Activated naive CD4-positive, alpha-beta T cell treated with anti-CD3 and anti-CD28 coated beads, Interleukin-2, amount 10 ng/mL, durations not matched to agents 7 days and 5 days (primary cell): ENCODE measurements at places on chromosomes 13 and 19.

DNA sequence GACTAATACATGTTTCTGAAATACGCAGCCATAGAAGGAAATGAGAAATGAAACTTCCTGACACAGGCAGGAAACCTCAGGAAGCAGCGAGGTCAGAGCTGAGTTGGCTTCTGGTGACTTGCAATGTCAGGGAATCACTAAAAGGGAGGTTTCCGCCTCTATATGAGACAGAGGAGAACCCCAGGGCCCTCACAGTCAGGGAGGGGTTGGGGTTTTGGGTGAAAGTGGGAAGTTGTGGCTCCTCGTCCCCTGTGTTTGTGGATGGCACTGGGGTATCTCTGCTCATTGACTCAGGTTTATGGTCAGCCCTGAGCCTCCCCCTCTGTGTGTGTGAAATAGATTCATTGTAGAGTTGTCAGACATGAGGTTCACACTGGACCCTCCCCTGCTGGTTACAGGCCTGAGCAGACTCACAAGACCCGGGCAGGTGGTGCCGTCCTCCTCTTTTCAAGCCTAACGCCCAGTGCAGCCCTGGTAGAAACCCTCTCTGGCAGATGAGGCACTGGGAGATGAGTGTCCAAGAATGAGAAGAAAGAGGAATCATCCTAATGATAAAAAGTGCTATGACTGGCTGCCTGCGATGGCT, 5.5 kb upstream of the LILRA6 start:
- peak; percentile 47 for DNase-seq

DNA sequence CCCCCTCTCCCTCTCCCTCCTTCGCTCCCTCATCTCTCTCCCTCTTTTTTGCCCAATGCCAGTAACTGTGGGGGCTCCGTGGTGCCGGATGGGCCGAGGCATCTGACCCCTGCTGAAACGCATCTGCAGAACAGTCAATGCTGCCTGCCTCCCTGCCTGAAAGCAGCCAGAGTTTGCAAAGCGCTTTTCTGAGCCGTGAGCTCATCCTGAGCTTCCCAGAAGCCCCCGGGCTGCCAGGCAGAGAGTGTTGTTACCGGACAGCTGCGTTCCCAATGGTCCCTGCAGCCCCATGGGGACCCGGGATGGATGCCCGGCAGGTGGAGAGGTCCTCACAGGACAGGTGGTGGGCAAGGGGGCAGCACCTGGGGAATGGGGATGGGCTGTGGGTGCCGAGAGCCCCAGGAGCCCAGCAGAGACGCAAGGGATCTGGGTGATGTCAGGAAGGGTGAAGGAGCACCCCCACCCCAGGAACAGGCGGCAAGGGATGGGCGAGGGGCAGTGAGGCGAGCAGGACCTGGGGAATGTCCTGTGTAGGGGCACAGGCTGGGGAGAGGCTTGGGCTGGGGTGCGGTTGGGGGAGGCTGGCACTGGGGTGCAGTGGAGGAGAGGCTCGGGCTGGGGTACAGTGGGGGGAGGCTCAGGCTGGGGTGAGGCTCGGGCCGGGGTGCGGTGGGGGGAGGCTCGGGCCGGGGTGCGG, 33.0 kb downstream of the GPX4 start:
- DNase-seq = no peak

DNA sequence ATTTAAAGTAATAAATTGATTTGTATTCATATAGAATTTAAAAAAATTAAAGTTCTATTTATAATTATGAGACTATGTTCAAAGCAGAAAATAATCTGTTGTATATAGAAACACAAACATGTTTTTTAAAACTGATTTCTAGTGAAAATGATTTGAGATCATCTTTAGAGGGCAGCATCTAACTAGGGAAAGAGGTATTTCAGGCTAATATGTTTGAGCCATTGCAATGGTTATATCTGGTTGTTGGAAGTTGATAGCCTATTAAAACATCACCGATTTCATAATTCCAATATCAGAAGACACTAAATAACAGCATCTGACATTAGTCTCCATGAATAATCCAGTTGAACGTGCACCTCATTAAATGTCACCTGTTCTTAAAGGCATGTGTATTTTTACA, 79.8 kb upstream of the SLITRK6 start:
- DNase-seq = no peak

- no peak for DNase-seq
These were observed 104.0 kb downstream of the ATP11A start for GRCh38 chr13:112793545-112794445.

DNA sequence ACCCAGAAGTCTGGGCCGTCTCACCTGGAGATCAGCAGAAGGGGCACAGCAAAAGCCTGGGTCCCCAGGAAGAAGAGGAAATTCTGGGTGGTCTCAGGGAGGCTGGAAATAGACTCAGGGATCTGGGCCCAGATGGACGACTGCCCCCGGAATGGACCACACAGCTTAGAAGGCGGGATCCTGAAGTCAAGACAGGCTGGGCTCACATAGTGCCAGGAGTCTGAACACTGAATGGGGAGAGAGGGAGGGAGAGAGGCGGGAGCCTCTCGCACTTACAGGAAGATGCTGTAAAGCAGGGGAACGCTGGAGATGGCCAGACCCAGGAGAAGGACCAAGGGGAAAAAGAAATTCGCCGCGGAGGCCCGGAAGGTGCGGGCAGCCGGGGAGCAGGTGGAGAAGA, 1.3 kb upstream of the LENG1 start:
- DNase-seq = no peak

DNA sequence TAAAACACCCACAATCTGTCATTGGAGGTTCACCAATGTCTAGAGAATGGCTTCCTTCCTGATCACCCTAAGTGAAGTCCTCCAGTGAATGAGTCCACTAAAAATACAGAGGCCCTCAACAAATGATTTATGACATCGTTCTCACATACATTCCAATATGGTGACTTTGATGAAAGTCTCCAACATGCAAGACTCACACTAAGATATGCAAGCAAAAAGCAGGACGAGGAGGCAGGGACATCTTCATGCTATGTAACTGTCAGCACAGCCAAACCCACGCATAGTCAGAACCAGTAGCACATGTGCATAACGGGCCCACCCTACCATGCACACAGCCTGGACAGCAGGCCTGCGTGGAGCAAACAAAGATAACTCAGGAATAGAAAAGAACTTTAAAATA, 16.6 kb upstream of the LSM14A start:
- no peak for DNase-seq

DNA sequence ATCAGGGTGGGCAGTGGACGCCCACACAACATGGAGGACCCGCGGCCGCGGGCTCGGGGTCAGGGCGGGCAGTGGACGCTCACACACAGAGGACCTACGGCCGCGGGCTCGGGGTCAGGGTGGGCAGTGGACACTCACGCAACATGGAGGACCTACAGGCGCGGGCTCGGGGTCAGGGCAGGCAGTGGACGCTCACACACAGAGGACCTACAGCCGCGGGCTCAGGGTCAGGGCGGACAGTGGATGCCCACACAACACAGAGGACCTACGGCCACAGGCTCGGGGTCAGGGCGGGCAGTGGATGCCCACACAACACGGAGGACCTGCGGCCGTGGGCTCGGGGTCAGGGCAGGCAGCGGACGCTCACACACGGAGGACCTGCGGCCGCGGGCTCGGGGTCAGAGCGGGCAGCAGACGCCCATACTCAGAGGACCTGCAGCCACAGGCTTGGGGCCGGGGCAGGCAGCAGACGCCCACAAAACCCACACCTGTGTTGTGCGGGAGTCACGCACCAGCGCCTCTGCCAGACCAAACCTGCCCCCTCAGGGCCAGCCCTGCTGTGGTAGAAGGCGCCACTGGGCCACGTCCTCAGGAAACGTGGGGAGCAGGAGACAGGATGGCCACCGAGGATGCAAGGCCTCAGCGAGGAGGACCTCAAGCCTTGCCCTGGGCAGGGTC, 27.6 kb upstream of the C13orf46 start:
- no peak for DNase-seq

GRCh38 chr13:79667771-79668170, 186.8 kb downstream of the NDFIP2 start:
- no peak for DNase-seq

DNA sequence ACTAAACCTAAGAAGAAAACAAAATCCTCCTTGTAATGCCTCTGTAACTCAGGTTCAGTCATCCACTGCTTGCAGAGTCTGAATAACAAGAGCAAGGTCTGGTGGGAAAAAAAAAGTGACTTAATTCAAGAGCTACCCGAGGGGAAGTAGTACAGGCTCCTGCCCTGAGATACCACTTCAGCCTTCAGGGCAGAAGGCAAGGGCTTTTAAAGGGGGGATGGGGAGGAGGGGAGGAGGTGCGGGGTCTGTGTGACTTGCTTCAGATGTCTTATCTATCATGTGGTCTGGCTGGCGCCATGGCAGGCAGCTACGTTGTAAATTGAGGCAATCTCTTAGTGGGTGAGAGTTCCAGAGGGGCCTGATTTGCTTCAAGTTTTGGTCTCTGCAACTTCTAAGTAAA, 66.7 kb downstream of the LRRC63 start:
- no peak for DNase-seq

GRCh38 chr13:111175935-111176334, 60.8 kb downstream of the ARHGEF7 start:
- no peak for DNase-seq

DNA sequence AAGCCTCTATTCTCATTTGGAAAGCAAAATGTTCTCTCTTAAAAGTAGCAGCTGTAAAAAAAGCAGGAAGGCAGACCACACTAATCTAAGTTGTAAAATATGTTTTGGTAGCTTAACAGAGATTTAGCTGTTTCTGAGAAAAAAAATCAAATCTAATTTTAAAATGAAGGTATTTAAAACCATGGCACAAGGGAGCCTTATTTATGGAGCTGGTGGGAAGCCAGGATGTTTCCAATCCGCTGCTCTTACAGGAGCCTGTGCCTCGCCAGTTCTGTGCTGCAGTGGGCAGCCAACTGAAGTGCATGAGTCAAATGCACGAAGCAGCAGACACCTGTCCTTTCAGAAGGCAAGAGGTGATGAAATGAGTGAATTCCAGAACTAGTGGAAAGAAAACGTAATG, 28.2 kb downstream of the GPC6 start:
- no peak for DNase-seq

- peak; percentile 91 for DNase-seq
These were observed 10.4 kb upstream of the JUND start for GRCh38 chr19:18291590-18292461.

- DNase-seq = no peak
These were observed at the start of gene SPINT2 for GRCh38 chr19:38264486-38265212. Gene SPINT2 (plus strand): TSS chr19:38264573. CDS start chr19:38264893, 320 bp downstream.

DNA sequence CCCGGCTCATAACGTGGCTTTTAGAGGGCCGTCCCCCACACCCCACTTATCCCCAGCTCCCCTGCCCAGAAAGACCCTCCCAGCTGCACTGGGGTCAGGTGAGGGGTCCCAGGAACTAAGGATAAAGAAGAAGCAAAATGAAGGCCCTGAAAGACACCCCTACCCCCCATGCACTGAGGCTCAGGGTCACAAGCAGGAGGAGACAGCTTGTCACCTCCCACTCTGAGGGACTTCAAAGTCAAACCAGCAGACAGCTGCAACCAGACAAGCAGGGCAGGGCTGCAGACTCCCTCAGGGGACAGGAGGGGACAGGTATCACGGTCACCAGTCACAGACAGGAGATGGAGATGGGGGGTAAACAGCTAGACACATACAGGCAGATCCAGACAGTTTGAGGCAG, 6.1 kb upstream of the NANOS3 start:
- no peak for DNase-seq

- peak; percentile 55 for DNase-seq
These were observed 1.1 kb downstream of the NAXD start for GRCh38 chr13:110616103-110617101.

DNA sequence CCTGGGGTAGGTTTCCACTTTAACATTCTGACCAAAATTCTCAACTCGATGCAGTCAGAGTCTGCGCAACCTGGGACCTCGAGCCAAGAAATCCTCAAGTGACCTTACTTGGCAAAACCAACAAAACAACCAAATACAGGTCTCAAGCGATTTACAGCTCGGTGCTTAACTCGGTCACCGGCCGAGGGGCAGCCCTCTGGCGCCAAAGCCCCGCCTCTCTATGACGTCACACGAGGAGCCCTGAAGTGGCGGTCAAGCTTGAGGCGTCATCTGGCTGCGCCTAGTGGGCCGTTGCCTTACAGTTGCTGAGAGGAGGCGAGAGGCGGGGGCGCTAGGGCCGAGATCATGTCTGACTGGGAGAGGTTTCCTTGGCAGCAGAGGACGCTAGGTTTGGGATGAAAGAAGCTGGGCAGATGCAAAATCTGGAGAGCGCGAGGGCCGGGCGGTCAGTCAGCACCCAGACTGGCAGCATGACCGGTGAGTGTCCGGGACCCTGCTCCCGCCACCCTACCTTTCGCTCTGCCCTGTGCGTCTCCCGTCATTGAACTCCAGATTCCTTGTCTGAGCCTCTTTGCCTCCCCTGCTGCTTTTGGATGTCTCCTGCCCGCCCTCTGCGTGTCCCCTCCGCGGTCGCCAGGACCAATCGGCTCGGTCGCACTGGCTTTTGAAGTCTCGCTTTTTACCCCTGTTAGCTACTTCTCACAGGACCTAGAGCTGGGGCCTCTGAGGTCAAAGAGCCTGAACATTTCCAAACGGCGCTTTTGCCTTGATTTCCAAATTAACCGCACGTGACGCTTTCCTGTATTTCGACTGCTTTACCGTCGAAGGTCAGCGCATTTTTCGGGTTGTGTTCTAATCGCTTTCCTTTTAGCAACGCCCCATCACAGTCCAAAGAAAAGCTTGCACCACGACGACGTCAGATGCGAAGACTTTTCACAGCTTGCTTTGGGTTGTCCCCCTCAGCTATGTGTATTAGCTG, at the start of gene CDADC1:
TSS of gene CDADC1 (plus strand) at position 283 of the 979 bp plus-strand sequence. CDS start at position 396, 113 bp downstream.
- peak; percentile 96 for DNase-seq

DNA sequence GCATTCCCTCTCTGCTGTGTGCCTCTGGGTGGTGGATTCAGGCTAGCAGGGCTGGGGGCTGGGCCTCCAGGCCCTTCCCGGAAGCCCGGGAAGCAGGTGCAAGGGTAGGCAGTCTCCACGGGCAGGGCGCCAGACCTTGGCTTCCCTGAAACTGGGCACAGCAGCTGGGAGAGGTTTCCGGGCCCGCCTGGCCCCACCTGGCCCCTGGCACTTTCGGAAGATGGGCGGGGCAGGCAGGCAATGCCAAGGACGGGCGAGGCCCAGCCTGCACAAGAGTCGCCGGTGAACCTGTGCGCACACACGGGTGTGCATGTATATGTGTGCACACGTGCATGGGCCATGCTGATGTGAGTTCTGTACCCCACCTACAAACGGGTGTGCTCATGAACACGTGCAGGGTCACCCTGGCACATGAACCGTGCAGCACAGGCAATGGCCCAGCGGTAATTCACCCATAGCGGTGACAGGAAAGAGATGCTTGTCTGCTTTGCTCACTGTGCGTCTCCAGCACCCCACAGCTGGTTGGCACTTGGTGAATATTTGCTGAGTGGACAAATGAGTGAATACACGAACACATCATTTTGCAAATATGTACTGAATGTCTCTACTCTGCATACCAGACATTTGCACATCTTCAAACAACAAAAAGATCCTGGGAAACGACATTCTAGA, 15.3 kb downstream of the GADD45B start:
- DNase-seq = no peak

DNA sequence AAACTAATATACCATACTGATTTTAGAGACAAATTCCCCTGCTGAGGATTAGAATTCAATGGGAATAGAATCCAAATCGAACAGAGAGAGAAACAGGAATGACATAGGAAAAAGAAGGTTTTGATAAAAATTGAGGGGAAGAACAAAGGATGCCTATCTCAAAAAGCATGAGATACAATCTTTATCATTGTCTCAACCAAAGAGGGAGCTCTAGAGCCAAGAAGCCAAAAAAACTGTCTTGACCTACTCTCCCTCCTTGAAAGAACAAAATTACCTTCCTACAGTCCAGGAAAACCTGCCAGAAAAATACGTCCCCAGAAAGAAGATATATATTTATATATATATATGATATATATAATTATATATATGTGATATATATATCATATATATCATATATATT, 39.2 kb upstream of the MIR17HG start:
- no peak for DNase-seq

- DNase-seq = peak; percentile 57
These were observed 7.3 kb downstream of the PPP6R1 start for GRCh38 chr19:55251341-55252081.
